CD4-positive, alpha-beta T cell treated with Interleukin-10 for 1 hour (primary cell): ENCODE measurements at places on chromosomes 4 and X.
A peak's percentile ranks its signal among the peaks of the same experiment; 100 is the strongest.

DNA sequence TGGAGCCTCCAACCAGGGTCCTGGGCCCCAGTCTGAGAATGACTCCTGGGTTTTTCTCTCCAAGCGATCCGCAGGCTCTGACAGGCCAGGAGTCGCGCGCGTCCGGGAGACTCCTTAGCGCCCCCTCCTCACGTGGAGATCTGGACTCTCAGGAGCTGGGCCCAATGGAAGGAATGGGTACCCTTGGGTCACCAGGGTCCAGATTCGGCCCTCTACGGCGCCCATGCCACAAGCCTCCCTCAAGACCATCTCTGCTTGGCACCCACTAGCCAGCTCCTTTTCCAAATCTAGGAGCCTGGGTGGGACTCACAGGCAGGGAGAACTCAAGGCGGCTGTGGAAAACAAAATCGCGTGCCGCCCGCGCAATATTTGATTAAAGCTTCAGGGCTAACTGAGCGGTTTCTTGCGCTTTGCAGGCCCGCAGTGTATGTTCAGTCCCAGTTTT lies 7.1 kb downstream of the HAND2 start:
- no peak for DNase-seq

GRCh38 chr4:56665781-56666180 lies 15.3 kb downstream of the HOPX start:
- DNase-seq, result no peak

GRCh38 chr4:913280-913618 lies 18.9 kb downstream of the GAK start:
- no peak for DNase-seq

DNA sequence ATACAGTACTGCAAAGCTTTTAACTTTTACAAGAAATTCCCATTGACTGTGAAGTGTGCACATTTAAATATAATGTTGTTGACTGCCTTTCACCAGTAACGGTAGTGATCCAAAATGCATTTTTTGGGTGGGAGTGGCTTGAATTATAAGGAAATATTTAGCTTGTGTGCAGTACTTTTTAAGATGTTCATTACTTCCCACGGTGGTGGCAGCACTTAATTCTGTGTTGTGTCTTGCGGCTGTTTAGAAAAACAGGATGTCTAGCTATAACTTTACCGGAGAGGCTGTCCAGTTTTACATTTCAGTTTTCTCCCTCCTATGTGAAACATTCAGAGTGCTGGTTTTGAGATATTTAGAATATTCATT lies 1.7 kb downstream of the TMEM131L start:
- DNase-seq, result peak; percentile 65

DNA sequence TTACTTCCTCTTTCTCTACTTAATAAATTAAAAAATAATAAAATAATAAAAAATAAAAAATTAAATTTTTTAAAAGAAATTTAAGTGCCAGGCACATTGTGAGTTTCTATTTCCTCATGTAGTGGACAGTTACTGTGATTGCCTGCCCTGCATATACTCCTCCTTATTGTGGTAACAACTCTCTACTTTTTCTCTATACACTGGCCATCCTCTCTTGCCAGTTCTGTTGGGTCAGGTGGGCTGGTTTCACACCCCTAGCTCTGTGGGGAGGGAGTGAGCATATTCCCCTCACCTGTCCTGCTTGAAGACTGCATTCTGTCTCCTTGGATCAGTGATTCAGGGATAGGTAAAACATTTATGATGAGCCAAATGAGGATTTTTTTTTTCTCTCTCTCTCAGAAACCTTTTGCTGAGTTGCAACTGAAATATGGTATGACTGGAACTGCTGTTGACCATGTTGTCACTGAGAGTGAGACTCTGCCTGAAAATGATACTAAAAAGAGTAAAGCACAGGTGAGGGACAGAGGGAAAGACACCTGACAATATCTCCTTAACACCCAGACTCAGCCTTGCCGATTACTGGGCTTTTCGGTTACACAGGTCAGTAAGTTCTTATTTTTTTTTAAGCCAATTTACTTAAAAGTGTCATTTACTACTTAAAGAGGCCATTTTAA lies 37.2 kb downstream of the CXXC4 start:
- no peak for DNase-seq

DNA sequence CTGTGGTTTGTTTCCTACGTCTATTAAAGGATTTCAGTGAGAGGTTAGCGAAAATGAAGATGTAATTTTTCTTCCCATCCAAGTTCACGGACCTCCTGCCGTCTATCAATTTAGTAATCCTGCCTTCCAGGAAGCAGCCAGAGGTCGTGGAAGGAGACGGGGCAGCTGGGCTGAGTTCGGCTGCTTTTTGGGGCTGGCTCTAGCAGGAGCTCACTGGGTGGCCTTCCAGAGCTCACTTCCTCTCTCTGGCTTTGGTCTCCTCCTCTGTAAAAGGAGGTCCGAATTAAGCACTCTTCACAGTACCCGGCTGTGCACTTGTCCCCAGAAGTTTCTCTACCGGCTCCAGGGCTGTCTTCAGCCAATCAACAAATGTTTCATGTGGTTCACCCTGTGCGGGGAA lies 295.4 kb downstream of the BCOR start:
- DNase-seq, result no peak

DNA sequence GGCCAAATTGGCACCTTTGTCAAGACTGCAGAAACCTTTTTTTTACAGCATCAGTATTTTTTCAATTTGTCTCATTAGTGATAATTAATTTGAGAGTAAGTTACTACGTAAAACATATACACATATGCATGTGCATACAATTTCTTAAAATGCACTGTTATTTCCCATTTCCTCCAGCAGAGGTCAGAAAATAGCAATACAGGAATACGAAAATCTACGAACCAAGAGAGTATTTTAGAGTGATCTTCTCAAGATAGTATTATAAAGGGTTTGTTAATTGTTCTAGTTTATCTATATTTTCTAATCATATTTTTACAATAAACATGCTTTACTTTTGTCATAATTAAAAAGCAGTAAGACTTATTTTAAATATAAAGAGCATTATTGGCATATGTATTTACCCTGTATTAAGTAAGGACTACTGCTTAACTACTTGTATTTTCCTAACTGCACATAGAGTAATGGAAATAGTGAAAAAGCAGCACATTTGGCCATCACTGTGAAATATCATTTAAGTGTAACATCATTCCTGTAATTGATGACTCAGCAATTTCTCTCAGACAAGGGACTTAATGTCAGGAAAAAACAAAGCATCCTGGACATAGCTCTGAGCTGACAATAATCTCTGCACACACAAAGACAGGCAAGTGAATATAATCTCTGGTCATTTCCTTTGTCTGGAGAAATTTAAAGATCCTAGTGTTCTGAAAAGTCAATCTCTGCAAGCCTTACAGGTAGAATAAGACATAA lies 45.6 kb downstream of the MAOB start:
- DNase-seq, result peak; percentile 27

GRCh38 chr4:168600796-168601583 lies 104.1 kb downstream of the PALLD start:
- no peak for DNase-seq

GRCh38 chr4:77586951-77587383 lies 18.7 kb upstream of the CXCL13 start:
- DNase-seq, result peak; percentile 57

DNA sequence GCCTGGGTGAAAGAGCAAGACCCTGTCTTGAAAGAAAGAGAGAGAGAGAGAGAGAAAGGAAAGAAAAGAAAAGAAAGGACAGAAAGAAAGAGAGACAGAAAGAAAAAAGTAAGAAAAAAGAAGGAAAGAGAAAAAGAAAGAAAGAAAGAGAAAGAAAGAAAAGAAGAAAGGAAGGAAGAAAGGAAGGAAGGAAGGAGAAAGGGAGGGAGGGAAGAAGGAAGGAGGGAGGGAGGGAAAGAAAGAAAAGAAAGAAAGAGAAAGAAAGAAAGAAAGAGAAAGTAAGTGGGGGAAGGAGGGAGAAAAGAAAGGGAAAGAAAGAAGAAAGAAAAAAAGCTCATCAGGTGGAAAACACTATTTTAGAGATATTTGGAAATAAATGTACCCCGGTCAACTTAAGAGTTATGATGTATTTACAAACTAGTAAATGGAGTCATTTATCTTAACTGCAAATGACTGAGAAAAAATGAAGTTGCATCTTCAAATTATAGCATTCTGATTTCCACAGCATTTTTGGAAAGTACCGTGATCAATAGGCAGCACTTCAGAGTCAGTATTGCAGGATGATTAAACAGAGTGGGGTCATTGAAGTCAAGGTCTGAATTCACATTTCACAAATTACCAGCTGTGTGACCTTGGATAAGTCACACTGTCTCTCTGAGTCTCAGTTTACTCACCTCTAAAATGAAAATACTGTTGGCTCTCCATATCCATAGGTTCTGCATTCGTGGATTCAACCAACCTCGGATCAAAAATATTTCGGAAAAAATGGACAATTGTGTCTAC lies 64.1 kb upstream of the SMAD1 start:
- no peak for DNase-seq

DNA sequence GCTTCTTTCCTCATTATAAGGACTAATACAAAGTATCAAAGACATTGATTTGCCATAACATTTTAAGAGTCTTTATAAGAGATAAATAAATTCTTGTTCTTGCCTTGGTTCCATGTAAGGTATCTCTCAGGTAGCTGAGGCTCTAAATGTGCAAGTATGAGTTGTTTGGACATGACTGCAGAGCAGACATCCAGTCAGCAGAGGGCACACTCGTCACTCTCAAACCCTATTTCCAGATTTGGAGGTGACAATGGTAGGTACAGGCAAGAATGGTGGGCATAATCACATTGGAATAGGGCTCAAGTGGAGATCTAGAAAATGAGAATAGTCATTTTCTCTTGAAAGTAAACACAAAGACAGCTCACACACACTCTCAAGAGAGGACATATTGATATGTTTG lies 133.3 kb upstream of the ZIC3 start:
- no peak for DNase-seq

DNA sequence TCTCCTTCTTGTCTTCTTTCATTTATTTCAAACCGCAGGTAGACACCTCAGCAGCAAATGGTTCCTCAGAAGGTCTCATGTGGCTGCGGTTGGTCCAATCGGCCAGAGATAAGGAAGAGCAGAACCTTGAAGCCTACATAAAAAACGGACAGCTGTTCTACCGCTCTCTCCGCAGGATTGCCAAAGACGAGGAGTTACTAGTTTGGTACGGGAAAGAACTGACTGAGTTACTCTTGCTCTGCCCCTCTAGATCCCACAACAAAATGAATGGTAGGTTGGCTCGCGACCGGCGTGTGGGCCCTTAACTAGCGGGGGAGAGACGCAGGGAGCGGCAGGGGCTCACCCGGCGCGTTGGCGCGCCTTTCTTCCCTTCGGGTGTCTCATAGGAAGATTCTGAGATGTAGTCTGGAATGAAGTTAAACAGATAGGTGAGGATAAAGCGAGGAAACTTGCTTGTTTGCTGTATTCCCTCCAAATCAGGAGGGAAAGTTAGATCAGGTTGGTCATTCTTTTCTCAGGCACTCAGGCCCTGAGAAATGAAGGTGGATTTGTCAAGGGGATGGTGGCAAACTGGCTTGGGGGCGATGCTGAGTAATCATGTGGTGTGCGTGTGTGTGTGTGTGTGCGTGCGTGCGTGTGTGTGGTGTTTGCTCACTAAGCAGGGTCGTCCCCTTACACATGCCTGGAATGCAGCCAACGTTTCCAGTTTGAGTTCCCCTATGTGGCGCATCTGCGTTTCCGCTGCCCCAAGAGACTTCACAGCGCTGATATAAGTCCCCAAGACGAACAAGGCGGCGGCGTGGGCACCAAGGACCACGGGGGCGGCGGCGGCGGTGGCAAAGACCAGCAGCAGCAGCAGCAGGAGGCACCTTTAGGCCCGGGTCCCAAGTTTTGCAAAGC lies 4.2 kb downstream of the PRDM8 start:
- peak; percentile 72 for DNase-seq

DNA sequence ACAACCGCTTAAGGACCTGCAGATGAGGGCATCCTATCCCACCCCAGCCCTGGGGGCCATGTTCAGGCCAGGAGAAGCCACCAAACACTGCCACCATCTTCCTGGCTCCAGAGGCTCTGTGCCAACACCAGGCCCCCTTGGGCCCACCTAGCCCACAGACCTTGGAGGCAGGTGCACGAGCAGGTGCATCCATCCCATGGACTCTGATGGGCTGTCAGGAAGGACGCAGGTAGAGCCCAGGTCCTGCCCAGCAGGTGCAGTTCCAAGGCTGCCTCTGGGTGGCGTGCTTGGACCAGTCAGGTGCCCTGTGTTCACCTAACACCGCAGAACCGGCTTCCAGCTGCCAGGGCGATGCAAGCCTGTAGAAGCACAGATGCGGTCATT lies 22.8 kb upstream of the PDE6B start:
- DNase-seq, result peak; percentile 31

DNA sequence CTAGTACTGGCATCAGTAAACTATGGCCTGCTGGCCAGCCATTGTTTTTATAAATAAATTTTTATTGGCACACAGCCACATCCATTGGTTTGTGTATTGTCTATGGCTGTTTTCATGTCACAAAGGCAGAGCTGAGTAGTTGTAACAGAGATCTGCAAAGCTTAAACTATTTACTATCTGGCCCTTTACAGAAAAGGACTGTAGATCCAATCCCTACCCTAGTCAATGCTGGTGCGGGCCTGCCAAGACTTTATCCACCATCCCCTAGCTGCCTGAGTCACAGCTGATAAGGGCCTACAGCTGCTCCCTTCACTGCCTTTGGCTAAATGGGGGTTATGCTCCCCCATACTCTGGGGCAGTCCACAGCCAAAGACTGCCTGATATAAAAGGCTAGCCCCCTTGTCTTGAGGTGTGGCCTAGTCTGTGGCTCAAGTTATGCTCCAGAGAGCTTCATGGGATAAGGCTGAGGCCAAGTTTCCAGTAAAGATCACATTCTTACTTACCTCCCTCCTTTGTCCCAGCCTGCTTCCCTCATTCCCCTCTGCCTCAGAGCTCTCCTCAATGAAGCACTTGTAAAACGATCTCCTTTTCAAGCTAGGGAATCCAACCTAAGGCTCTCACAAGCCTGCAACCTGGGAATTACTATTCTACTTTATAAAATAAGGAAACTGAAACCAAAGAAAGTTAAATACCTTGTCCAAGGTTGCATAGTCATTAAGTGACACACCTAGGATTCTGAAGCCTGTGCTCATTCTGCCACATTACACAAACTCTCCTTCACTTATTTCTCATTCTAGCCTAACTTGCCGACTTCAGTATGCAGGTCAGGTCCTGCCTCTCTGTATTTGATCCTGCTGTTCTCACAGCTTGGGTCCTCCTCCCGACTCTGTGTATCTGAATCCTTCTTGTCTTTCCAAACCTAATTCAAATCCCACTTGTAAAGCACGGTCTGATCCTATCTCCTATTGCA lies 20.7 kb downstream of the ACE2 start:
- DNase-seq, result no peak

- no peak for DNase-seq
These were observed 20.2 kb downstream of the MSL3 start for GRCh38 chrX:11778230-11778629.

- DNase-seq, result no peak
These were observed 69.1 kb upstream of the PLAC1 start for GRCh38 chrX:134727363-134727762.

GRCh38 chr4:26380740-26381139 lies 59.9 kb downstream of the RBPJ start:
- DNase-seq, result no peak

GRCh38 chr4:7964459-7964858 lies 24.8 kb upstream of the AFAP1 start:
- DNase-seq, result peak; percentile 71

- DNase-seq, result no peak
These were observed 20.8 kb upstream of the SERTM2 start for GRCh38 chrX:111490688-111491087.
